Omental fat pad (tissue), 4 donors: ENCODE measurements at places on chromosomes 5 and 9. TPM values are rescaled to one million over a fixed set of nuclear protein-coding genes. Genes with fewer than 3 reads are reported as not detected.

Gene IL13
- 0.24 TPM for total RNA-seq

GRCh38 chr5:72474516-72474915, 32.7 kb downstream of the ZNF366 start:
- no peak for DNase-seq

DNA sequence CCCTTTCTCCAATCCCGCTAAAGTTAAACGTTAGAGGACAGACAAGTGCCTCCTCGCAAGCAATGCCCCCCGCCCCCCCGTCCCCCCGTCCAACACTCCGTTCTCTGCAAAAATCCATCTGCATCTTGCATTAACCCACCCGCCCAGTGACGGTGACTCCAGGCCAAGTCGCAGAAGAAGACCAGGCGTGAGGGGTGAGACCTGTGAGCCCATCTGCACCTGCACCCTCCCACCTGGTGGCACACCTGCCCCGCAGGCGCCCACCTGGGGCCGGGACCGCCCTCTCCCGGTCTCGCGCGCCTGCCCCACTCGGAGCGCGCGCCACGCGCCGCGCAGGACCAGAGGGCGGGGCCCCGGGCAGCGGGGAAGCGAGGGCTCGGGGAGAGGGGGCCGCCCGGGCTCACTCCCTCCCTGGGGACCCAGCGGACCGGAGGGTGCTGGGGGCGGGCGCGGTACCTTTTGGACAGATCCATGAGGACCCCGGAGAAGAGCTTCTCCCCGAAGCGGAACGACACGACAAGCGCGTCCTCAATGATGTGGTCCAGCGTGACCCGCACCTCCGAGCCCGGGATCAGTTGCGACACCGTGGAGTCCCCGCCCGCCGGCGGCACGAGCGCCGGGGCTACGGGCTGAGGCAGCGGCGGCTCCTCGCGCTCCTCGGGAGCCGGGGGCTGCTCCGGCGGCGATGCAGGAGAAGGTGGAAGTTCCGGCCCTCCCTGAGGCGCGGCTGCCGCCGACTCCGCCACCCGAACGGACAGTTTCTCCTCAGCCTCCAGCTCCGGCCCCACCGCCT, 705 bp downstream of the PWWP2A start:
- DNase-seq, result no peak

- DNase-seq, result no peak
Observed at GRCh38 chr5:134003064-134003816, 1.5 kb downstream of the VDAC1 start.
